ENCODE measurements at places on chromosomes 2 and 18.

- no peak for DNase-seq
These were observed 301.9 kb downstream of the LRRTM1 start for GRCh38 chr2:80002568-80003157.

DNA sequence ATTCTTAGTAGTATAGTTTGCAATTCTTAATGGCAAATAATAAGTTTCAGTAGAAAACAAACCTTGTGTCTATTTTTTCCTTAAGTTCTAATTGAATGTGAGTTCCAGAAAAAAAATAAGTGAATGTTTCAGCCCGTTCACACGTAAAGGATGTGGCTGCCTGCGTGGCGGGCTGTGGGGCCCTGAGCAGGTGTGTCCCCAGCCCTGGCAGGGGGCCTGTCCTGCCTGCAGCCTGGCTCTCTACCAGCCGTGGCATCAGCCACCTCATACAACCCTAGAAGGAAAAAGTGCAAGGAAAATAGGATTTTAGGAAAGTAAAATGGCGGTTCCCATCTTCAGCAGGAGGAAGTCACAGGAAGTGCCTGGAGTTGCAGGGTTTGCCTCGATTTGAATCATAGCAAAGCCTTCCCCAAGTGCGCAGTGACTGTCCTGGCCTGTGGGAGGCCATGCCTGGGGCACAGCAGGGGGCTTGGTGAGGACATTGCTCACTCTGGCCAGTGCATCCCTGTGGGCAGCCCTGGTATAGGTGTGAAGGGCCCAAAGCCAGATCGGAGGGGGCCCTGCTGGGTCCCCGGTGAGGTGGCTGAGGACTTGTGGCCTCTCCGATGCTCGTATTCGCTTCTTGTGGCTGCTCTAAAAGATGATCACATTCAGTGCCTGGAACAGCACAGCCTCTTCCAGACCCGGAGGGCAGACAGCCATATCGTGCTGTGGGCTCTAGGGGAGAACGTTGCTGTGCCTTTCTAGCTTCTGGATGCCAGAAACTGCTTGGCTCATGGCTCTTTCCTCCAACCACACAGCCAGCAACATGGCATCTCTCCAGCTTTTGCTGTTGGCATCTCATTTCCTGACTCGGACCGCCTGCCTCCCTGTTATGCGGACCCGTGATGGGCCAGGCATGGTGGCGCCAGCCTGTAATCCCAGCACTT lies 12.6 kb downstream of the DTYMK start:
- DNase-seq = no peak

- no peak for DNase-seq
These were observed 53.7 kb upstream of the SLC4A10 start for GRCh38 chr2:161570424-161571050.

DNA sequence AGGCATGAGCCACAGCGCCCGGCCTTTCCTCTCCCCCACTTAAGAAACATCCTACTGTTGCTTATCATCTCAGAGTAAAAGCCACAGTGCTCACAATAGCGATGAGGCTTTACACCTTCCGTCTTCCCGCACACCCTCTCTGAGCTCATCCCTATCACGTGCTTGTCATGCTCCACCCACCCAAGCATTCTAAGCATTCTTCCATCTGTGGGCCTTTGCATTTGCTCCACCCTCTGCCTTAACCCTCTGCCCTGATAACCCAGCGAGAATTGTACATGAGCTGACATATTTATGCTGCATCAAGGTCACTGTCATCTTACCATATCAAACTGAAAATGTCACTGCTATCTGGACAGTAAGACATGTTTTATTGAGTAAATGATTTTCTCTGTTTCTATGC lies 22.6 kb downstream of the FOXI3 start:
- no peak for DNase-seq

DNA sequence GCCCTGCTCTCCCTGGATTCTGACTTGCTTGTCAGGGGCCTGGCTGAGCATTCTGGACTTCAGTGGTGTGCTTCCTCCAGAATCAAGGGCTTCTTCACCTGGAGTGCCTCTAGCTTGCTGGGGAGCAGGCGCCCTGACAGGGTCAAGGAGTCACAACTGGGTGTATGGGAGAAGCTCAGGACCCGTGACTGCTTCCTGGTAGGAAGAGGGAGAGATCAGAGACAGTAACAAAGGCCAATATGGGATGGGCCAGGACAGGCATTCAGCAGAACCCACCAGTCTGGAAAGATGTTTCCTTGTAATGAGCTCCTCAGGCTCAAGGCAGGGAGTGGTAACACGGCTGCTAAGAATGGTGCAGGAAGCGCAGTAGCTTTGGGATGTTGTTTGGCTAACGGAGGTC lies 104.4 kb upstream of the ACAA2 start:
- no peak for DNase-seq

DNA sequence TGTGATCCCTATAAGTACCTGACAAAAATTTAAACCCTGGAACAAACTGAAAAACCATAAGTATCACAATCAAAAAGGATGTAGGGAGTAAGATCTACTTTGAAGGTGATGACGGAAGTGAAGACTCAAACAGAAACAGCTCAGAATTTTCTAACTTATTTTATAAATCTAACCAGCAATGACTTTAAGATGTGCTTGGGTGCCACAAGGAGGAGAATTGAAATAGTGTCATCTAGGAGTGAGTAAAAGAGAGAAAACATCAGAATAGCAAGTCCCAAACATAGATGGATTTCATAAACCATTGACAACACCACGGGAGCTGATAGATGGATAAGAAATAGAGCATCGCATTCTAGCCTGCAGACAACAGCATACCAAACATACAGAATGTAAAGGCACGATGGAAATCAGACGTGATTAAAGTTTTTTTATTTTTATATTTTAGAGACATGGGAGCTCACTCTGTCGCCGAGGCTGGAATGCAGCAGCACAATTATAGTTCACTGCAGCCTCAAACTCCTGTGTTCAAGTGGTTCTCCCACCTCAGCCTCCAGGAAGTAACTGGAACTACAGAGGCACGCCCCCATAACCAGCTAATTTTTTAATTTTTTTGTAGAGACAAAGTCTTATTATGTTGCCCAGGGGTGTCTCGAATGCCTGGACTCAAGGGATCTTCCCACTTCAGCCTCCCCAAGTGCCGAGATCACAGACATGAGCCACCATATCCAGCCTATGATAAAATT lies 36.9 kb downstream of the MAP3K19 start:
- no peak for DNase-seq

- DNase-seq = no peak
These were observed 948.7 kb downstream of the TSN start for GRCh38 chr2:122704109-122704563.

GRCh38 chr2:974054-974453 lies 23.4 kb downstream of the SNTG2 start:
- DNase-seq = no peak

DNA sequence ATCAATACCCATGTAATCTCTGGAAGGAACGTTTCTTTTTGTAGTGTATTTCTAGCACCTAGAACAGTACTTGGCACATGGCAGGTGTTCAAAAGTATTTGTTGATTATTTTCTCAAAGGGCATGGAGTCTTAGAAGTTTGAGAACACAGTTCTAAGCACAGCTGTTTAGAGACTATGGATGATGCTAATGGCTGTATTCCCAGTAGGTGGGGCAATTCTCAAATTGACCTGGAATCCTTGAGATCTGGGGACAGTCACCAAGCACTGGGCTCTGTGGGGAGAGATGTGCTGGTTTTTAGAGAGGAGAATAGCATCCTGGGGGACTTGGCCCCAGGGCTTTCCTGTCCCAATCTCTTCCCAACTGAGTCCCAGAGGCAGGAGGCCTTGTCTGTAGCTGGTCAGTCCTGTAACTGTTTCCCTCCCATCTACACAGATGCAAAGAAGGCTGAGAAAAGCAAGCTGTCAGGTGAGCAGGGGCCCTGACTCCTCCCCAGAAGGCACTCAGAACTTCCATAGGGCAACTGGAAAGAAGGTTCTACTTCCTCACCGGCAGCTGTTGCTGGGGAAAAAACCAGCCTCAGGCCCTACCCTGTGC lies 17.5 kb upstream of the IL36G start:
- DNase-seq = no peak

GRCh38 chr2:101779656-101780055 lies 82.1 kb downstream of the MAP4K4 start:
- no peak for DNase-seq

- DNase-seq = no peak
These were observed 51.5 kb downstream of the DNAJC10 start for GRCh38 chr2:182767578-182767977.

DNA sequence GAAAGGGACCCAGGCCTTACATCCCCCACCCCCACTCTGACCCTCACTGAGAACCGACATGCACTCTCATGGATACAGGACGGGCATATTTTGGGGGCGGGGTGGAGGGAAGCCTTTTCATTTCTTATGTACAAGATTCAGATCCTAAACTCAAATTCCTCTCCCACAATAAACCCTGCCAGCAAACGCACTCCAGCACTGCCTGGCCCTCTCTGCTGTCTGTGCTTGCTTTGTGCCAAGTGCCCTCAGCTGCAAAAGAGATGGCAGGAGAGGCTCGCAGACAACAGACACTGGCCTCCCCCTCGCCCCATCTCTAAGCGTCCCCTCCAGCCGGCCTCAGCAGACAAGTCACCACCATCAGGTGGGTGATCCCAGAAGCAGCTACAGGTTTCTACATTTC lies 42.4 kb downstream of the FAM168B start:
- DNase-seq = no peak

GRCh38 chr18:61949946-61950345 lies 57.1 kb upstream of the RNF152 start:
- no peak for DNase-seq

- no peak for DNase-seq
These were observed 149.2 kb upstream of the REG3G start for GRCh38 chr2:78876316-78876688.

DNA sequence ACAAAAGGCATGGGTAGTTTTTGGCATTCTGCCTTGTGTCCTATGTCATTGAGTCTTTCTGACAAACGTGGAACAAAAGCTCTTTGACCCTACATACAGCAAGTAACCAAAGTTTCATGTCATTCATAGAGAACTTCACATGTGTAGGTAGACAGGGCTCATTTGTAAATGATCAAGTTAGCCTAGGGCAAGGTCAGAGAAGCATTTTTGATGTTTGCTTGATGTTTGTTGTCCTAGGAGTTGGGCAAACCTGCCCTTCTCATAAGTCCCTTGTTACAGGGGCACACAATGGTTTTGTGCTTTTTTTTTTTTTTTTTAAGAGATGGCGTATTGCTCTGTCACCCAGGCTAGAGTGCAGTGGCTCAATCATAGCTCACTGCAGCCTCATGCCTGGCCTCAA lies 83.3 kb upstream of the FAM136A start:
- DNase-seq = no peak

Measured in activated naive CD4-positive, alpha-beta T cell (primary cell).